ENCODE measurements at places on chromosomes 2 and 18.
A peak's percentile ranks its signal among the peaks of the same experiment; 100 is the strongest.

DNA sequence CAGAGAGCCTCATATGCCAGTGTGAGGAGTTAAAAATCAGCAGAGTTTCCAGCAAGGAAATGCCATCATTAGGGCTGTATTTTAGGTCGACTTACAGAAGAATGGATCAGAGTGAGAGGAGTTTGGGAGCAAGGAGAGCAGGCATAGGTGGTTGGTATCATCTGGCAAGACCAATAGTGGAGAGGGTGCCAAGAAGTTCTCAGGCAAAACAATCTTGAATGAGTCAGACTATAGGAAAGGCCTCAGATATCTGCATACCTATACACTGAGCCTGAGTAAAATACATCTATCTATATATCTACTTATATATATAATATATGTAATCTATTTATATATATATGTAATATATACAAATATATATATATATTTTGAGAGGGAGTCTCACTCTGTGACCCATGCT, 57.3 kb downstream of the TMEFF2 start:
- DNase-seq = no peak

- DNase-seq = no peak
These were observed 28.0 kb downstream of the KCNK3 start for GRCh38 chr2:26720322-26721114.

DNA sequence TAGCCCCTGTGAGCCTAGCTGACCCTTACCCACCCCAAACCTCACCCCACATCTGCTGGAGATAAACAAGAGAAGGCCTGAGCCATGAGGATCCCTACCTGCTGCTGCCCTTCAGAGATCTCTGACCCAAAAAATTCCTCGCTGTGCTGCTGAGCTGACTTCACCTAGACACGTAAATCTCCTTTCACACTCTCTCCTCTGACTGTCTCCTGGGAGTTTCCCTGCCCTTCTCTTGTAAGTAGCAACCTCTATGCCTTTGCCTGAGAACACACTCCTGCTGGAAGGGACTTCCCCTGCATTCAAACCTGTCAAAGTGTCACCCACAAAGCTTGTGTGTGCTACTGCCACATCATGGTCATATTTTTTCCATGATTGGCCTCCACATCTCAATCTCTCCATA, 134.2 kb upstream of the NOL4 start:
- peak; percentile 1 for DNase-seq

- no peak for DNase-seq
These were observed 1067.4 kb downstream of the CNTNAP5 start for GRCh38 chr2:125092276-125093009.

DNA sequence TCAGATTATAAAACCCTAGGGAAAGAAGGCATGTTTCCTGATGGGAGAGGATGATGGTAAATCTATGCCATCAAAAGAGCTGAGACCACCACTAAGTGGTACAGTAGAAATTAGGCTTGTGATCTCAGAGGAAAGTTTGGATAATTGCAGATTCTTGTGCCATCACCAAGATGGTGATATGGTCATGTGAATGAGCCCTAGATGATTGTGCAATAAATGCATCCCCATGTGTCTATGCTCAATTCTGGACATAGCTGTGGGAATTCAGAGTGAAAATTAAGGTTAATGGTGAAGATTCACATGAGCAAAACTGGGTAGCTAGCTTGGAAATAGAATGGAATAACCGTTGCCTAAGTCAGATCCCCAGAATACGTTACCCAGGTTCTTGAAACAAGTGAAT, 496.1 kb upstream of the FSIP2 start:
- DNase-seq = no peak

DNA sequence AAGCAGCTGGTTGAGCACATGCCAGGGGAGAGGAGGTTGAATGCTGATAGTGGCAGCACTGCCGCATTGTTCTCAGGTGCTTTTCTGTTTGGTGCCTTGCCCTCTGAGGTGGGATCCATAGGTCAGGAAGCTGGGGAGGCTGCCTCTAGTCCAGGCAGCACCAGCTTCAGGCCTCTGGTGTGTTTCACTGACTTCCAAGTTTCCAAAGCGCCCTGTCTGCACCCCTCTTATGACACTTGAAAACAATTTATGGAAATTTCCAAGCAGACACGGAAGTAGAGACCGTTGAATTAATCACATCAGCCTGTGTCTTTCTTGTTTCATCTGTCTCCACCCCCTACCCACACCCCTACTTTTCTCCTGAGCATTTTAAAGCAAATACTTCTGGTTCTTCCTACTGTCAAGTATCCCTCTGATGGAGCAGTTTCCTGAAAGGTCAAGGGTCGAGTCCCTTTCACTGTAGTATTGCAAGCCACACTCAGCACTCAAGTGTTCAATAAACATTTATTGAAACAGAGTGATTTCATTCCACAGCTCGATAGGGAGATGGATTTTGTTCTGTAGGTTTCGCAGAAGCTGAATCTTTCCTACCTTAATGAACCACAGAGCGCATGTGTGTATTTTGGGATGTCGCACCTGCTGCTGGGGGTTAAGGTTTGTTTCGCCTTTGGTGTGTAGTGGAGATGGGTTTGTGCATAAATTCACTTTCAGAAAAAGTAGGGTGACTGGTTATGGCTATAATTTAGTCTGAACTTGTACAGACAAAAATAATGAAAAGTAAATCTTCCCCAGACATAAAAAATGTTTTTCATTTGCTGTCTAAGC, 21.4 kb downstream of the DGKD start:
- DNase-seq = no peak

- no peak for DNase-seq
These were observed 72.7 kb upstream of the MGAT5 start for GRCh38 chr2:134181219-134181618.

DNA sequence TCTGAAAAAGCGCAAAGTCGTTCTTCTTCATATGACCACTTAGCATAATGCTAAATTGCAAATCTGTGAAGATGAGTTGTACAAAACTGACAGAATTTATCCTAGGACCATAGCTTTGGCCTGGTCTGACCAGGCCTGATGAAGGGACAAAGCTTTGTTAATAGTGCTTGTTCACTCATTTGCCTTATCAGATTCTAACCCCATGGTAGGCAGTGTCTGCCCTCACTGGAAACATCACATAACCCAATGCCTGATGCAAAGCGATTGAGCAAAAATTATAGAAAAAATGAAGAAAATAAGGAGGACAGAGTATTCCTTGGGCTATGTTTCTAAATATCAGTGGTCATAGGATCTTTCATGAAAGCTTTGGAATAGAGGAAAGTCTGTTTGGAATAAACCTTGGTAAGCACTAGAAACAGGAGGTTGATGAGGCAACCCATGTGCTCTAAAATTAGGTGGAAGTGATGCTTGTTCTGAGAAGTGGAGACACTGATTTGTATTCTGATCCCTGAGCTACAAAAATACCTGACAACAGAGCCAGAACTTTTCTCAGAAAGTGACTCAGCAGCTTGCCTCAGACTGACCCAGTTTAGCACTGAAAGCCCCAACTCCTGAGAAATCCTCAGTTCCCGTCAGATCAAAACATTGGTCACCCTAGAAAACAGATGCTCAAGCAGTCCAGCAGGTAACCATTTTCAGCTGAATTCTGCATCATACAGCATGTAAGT, 131.4 kb upstream of the MAPRE2 start:
- no peak for DNase-seq

DNA sequence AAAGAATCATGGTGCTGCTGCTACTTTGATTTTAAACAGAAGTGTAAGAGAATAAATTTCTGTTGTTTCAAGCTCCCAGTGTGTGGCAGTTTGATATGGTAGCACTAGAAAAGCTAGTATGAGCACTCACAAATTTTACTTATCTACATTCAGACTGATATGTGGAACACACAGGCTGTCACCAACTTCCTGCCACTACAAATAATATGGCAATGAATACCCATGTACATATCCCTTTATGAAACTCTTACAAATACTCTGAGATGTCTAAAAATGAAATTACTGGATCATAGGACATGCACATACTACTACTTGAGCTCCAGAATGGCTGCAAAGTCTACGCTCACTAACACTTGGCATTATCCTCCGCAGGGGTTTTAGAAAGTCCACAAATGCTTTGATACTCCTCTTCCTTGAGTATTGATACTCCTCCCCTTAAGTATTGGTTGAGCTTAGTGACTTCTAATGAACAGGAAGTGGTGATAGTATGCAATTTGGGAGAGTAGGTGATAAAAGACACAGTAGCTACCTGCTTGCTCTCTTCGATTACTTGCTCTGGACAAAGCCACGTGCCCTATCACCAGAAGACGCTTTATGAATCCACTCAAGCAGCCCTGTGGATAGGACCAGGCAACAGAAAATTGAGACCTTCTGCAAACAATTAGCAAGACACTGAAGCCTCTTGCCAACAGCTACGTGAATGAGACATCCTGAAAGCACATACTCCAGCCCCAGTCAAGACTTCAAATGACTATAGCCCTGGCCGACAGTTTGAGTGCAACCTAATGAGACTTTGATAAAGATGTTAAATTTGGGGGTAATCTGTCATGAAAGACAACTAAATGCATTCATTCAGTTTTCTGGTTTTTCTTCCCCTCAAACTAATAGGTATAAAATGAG, 35.4 kb downstream of the FBXO11 start:
- DNase-seq = no peak

- peak; percentile 83 for DNase-seq
These were observed 467.2 kb downstream of the SPAG16 start for GRCh38 chr2:213751446-213751845.

GRCh38 chr2:36337354-36337753, 18.2 kb upstream of the CRIM1 start:
- DNase-seq = no peak

DNA sequence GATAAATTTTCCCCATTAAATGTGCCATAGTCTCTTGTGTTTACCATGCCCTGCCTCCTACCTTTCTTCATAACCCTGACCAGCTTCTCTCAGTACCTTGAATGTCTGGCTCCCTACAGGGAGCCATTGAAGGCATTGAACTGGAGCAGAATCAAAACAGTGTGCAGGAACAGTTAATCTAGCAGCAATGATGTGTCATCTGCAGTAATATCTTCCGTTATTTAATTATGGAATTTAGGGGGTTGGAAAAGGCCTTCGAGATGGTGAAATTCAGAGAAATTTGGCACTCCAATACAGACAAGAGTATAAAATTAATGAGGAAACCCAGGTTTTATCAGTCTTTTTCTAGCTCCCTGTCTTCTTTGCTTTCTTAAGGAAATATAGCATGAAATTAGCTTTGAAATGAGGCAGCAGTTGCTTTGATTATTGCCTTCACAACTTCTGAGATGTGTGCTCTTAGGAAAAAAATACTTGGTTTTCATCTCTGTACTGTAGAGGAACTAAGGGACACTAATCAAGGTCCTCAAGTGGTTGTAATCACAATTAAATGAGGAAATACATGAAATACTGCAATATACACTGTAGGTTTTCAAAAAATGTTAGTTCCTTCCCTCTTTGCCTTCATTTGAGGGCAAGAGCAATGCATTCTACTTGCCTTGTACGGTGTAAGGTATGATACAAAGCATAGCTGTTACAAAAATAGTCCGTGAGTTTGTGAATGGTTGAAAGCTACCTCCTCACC, 369.1 kb downstream of the SETBP1 start:
- no peak for DNase-seq

GRCh38 chr2:171553858-171554257, 31.6 kb downstream of the CYBRD1 start:
- no peak for DNase-seq

DNA sequence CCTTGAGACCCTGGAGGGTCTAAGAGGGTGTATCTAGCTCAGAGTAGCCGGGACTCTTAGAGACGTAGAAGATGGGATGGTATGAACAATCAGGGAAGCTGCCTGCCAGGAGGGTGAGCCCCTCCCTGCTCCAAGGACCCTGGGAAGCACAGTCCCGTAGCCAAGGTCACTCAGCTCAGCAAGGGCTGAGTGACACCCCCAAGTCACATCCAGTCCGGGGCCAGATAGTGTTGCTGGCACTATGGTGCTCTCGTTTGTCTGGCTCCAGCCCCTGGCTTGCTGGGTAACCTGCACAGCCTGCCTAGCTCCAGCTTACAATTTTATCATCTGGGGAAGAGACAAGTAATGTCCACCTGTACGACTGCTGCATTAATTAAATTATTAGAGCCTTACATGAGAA, 22.3 kb downstream of the REEP1 start:
- no peak for DNase-seq

DNA sequence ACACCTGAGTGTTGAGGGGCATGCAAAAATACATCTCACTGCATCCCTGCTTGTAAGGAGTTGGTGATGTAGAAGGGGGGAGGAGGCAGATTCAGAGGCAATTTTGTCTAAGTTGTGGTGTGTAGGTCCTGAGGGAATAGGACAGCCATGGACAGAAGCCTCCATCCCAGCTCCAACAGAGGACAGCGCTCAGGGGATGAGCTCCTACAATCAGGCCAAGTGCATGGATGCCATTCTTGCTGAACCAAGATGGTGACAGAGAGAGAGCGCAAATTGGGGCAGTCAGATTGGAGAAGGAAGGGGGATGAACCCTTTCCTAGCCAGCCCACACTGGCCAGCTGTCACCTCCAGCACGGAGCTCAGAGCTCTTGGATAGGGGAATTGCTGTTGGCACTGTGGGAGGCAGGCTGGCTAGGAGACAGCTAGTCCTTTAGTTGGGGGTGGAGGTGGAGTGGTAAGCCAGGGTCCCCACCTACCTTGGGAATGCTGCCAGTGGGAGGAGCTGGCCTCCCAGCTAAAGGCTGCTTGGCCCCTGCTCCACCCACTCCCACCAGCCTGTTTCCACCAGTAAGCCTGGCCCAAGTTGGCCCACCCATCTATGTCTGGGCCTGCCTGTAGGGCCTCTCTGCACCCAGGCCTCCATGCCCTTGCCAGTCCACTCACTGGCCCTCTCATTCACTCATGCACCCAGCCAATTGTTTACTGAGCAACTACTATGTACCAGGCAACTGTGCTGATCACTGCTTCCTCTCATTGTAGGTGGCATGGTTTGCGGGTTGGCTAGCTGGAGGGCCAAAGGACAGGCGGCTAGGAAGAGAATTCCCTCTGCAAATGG, 2.5 kb upstream of the PER2 start:
- DNase-seq = no peak
